Ureter (tissue), 1 donor: ENCODE measurements at places on chromosomes 7 and 10. TPM values are rescaled to one million over a fixed set of nuclear protein-coding genes. Genes with fewer than 3 reads are reported as not detected.

The NPSR1 gene
- total RNA-seq, result not detected

The MCM10 gene
- total RNA-seq, result 1.6 TPM

The DNAJC12 gene
- 1.8 TPM for total RNA-seq

The GLI3 gene
- total RNA-seq, result 28.8 TPM

The IDI2 gene
- not detected for total RNA-seq

The NXPH1 gene
- total RNA-seq, result not detected

The STOX1 gene
- total RNA-seq, result 1.1 TPM

The GNGT1 gene
- 0.70 TPM for total RNA-seq

The ARHGEF5 gene
- total RNA-seq, result 27.3 TPM

The MSMB gene
- total RNA-seq, result not detected

The AEBP1 gene
- total RNA-seq, result 131 TPM

The PNLIPRP2 gene
- not detected for total RNA-seq

The SFTPA1 gene
- total RNA-seq, result 0.91 TPM

The LIPK gene
- not detected for total RNA-seq

The PIP gene
- total RNA-seq, result not detected

The AGAP3 gene
- total RNA-seq, result 178 TPM

The HPSE2 gene
- total RNA-seq, result 5.7 TPM

The LBX1 gene
- total RNA-seq, result not detected

The OPALIN gene
- total RNA-seq, result not detected

The THSD7A gene
- total RNA-seq, result 21.6 TPM

The STEAP1B gene
- 0.73 TPM for total RNA-seq

The NUTM2A gene
- 1.5 TPM for total RNA-seq

The HERC4 gene
- 79.5 TPM for total RNA-seq
